Right ventricle myocardium inferior (tissue), 1 donor: ENCODE measurements at places on chromosomes 5 and 9. TPM values are rescaled to one million over a fixed set of nuclear protein-coding genes. Genes with fewer than 3 reads are reported as not detected.

PHF24 gene
- 0.22 TPM for total RNA-seq

DNA sequence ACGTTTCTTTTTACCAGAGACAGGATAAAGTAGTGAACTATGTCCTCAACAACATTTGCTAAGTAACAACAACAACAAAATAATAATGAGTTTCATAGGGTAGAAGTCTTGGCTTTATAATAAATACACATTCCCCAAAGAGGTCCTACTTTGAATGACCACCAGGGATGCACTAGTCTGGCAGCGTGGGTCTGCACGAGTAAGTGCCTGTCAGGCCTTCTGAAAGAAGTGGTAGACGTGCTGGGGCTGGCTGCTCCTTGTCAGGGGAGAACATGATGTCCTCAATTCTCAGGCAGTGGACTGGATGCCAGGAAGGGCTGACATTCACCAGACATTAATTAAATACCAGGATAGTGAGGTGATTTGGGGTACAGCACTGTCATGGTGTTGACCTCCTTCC lies 331.1 kb downstream of the TMEM38B start:
- DNase-seq: no peak

GRCh38 chr9:92029553-92029952 lies 79.5 kb upstream of the ROR2 start:
- DNase-seq: no peak

DNA sequence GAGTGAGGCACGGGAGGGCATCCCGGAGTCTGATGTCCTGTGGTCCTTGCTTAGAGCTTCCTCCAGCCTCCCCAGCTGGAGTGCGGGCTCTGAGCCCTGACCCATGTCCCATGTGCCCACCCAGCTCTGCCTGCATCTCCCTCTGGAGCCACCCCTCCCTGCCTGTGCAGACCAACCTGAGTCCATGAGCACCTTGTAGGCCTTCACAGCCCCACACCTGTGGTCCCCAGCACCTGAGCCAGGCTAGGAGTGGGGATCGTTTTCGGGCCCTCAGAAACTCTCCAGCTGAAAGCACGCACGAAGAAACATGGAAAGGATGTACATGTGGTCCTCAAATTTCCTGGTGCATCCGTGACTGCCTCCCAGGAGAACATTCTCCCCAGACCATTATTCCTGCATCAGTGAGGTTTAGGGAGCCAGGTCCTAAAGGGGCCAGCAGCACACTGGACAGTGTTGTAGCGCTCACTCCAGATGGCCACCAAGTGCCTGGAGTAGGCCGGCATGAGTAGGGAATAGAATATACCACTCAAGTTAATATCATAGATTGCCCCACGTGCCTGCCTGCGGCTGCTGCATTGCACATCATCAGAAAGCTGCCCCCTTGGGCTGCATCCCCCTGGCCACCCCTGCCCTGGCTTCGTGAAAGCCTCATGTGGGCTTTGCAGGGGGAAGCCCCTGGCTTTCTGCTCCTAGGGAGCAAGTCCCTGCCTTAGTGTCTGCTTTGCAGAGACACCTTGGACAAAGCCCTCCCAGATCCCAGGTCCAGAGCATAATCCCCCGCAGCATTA lies 80.6 kb downstream of the WNK2 start:
- DNase-seq: peak; percentile 49
